ENCODE measurements at places on chromosomes 1 and 21.

DNA sequence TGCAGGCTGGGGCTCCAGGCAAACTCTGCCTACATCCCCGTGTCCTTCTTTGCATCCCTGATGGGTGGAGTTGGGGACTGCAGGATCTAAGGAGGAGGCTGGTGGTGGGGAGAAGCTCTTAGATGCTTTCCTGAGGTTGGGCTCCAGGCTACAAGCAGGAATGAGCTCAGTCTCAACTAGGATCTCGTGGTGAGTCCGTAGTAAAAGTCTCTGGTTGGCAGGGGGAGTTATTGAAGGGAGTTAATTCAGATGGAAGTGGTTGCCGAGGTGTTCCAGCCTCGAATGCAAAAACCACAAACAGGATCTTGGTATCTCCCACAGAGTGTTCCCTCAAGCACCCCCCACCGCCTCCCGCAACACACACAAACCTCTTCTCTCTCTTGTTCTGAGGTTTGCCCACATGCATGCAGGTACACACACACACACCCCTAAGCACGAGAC lies 35.0 kb downstream of the TMCC2 start:
- DNase-seq: no peak

GRCh38 chr1:31243501-31244286 lies 4.0 kb upstream of the NKAIN1 start:
- DNase-seq: no peak

GRCh38 chr1:238673561-238673960 lies 712.8 kb upstream of the CHRM3 start:
- DNase-seq: no peak

DNA sequence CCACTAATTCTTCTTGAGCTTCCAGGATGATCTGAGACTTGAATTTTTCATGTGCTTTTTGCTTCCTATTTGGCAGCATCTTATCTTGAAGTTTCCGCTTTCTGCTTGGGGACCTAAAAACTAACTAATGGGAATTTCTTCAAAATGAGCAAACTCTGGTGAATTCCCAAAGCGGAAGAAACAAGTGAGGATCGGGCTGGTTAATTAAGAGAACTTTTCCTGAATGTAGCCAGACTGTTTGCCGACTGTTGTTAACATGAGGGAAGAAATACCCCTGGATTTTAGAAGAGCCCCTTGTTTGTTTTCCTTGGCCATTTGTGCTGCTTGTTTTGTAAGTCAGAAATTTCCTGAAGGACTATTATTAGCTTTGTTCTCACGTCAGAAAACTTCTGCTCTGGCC lies 6.1 kb upstream of the SELE start:
- no peak for DNase-seq

DNA sequence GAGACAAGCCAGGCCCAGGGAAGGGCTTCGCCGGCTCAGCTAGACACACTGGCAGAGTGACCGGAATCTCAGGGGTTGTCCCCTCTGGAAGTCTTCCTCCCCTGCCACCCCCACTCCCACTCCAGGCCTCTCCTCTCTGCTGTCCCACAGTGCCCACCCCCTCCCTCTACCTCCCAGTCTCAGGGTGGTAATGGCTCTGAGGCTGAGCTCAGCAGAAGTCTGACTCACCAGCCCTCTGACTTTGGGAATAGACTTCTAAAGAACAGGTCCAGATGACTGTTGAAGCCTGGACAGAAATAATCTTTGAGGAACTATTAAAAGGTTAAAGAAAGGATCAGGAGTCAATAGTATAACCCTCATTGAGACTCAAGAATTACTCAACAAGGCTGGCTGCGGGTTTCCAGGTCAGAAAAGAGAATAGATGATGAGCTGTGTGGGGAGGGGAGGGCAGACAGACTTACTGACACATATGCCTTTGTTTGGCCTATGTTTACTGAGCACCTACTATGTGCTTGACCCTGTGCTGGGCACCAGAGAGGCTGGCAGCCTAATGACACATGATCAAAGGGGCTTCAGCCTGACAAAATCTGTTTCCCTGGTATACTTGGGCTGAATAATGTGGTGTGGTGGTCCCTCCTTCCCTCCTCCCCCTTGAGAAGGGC lies 8.2 kb downstream of the HCRTR1 start:
- no peak for DNase-seq

DNA sequence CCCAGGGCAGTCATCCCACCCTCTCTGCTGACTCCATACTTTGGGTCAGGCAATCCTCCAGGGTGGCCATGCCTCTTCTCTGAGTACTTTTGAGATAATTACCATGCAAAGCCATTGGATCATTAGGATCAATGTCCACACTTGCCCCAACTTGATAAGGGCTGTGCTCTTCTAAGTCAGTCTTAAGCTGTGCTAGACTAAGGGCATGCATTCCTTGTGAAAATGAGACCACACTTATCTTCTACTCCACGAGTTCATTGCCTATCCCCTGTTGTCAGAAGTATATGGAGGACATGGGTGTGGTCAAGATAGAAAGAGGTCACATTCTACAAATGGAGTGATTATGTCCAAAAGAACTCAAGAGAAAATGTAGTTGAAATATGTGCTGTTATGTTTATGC lies 18.9 kb upstream of the SSX2IP start:
- no peak for DNase-seq

DNA sequence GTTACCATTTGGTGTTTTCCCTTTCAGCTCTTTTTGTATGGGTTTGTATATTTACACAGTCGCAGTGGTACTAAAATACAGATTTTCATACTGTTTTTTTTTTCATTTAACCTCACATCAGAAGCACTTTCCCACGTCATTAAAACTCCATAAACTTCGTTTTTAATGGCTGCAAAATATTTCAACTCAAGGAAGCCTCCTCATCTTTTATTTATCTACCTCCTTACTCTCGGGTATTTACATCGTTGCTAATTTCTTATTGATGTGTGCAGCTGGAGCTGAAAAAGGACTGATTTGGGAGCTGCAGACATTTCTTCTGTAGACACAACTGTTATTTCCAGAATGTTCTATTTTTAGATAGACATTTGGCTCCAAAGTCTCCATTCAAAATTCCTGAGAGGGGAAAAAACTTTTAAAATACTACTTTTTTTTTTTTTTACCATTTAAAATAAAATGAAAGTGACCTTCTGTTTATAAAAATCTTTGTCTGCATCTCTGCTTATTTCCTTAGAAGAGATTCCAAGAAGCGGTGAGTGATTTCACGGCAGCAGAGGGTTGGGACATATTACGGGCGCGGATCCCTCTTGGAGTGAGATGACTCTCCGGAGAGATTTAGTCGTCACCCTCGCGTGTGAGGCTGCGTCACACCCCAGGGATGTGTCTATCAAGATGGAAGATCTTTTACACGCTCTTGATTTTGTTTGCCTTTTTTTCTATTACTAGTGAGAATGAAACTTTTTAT lies 10.1 kb downstream of the RUNX3 start:
- no peak for DNase-seq

GRCh38 chr1:230141021-230141648 lies 74.1 kb downstream of the GALNT2 start:
- no peak for DNase-seq

- DNase-seq: no peak
Observed at GRCh38 chr1:207983044-207983635, 72.2 kb upstream of the CD34 start.

GRCh38 chr1:212777151-212777550 lies 14.4 kb downstream of the NSL1 start:
- no peak for DNase-seq

GRCh38 chr1:198629610-198630009 lies 9.2 kb upstream of the PTPRC start:
- no peak for DNase-seq

DNA sequence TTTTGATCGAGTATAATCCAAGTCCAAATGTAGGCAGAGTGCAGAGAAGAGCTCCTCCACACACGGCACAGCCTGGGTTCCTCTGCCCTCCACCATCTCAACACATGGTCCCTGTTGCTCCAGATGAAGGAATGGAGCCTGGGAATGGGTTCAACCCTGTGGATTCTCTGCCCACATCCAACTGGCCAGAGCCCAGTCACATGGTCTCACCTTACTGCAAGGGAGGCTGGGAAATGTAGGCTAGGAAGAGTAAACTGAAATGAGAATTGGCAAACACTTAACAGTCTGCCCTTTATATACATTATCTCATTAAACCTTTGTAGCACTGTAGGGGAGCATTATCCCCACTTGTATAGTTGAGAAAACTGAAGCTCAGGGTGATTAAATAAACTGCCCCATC lies 60.1 kb upstream of the RAB4A start:
- no peak for DNase-seq

GRCh38 chr1:19220080-19220846 lies 10.2 kb upstream of the UBR4 start:
- no peak for DNase-seq

DNA sequence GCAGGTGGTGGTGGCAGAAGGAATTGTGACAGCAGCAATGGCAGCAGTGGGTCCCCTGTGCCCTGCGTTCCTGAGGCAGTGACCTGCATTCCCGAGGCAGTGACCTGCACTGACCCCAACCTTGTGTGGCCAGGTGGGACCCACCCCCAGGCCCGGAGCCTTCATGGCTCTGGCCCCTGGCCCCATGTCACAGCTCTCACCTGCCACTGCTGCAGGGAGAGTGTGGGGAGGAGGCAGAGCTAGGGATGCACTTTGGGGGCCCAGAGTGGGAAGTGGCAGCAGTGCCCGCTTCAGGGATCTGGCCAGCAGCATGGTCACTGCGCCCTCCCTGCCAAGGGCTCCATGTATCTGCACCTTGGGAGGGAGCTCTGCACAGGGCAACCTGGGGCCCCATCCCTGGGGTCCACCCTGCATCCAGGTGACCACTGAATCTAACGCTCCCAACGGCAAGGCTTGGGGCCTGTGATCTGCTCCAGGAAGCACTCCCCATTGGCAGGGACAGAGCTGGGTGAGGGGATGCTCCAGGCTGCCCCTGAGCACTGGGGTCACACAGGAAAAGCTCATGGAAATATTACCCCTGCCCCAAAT lies 618.6 kb downstream of the RWDD3 start:
- no peak for DNase-seq

All from urinary bladder (tissue), 4 donors.